Articular chondrocyte of knee joint (primary cell): ENCODE measurements at places on chromosomes 16 and 17. TPM values are rescaled to one million over a fixed set of nuclear protein-coding genes. Genes with fewer than 3 reads are reported as not detected.

RAB37 gene
- 1.0 and 1.3 TPM in 2 replicates for total RNA-seq

TMEM107 gene
- total RNA-seq, result 13.5 and 31.2 TPM in 2 replicates

SLC7A5 gene
- total RNA-seq, result 14.7 and 52.9 TPM in 2 replicates

CIITA gene
- total RNA-seq, result 1.1 and 1.6 TPM in 2 replicates

RBBP6 gene
- total RNA-seq, result 31.3 and 33.1 TPM in 2 replicates
